ENCODE measurements at places on chromosomes 6 and 20.

DNA sequence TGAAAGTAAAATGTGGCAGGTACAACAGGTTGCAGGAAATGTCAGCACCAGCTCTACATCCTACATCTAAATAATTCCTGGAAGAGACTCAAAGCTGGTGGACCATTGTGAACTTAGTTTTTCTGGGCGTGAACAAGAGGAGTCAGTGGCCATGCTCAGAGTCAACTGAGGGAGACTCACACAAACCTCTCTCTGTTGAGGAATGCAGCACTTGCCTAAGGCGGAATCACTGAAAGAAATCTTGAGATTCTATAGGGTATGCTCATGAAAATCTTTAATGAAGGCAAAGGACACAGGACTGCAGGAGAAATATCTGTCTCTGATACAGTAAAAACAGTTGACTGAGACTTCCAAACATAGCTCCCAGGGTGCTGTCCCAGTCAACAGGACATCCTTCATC is 22.5 kb downstream of the SLC17A4 start:
- no peak for DNase-seq

DNA sequence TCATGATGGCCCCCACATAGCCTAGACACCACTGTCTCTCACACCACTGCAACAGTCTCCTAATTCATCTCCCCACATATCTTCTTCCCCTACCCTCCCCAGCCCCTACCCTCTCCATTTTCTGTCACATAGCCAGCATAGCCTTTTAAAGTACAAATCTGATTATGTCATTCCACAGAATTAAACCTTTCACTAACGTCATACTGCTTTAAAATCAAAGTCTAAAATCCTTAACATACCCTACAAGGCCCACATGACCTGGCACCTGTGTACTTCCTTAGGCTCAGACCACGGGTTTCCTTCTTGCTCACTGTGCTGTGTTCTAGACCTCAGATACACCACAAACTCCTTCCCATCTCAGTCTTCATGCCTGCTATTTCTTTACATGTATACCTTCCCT is 5.9 kb downstream of the OSTM1 start:
- DNase-seq, result no peak

GRCh38 chr6:111642463-111643158 is 36.9 kb upstream of the TRAF3IP2 start:
- peak; percentile 70 for DNase-seq

DNA sequence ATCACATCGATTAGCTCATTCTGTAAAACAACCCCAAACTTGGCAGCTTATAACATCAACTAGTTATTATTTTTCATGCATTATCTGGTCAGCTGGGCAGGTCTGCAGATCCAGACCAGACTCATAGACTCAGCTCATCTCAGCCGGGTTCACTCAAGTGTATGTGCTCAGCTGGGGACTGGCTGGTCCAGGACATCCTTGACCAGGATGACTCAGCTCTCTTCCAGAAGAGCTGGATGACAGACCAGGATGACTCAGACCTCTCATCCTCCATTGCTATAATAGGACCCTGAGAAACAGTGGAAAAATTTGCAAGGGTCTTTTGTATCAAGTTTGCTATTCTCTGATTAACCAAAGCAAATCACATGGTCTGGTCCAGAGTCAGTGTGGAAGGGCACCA is 312.5 kb upstream of the PLCB4 start:
- DNase-seq, result no peak

DNA sequence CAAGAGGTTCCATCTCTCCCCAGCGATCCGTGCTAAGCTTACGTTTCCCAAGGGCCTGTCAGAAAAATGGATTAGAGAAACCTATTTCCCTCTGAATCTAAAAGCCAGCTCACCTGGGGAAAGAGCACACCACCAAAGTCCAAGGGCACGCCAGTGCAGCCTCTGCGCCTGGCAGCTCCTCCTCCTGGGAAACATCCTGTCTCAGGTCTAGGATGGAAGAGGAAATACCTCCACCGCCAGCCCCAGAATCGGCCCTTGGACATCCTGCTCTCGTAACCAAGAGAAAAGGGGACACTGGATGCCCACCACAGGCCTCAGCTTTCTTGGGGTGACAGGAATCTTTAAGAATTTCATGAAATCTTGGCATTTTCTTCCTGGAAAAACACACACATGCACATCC is 18.7 kb downstream of the RAMACL start:
- no peak for DNase-seq

GRCh38 chr6:16224409-16224808 is 14.0 kb upstream of the GMPR start:
- no peak for DNase-seq

DNA sequence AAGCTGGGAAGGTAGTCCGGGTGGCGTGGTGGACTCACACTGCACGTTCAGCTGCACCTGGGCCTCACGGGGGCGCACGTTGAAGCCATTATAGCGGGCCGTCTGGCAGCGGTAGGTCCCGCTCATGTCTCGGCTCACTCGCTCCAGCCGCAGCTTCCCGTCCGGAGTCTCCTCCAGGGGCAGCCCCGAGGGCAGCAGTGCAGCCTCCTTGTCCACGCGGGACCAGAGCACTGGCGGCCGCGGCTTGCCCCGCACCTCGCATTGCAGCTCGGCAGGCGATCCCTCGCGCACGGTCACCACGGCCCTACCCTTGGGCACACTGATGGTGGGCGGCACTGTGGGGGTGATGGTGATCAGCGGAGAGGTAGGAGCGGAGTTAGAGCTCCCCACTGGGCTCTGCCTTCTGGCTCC is 47.6 kb downstream of the MDGA1 start:
- DNase-seq, result no peak
